ENCODE measurements at places on chromosomes 2 and 18. TPM values are rescaled to one million over a fixed set of nuclear protein-coding genes. Genes with fewer than 3 reads are reported as not detected.

GRCh38 chr2:158197940-158198339 is 96.3 kb downstream of the UPP2 start:
- peak; percentile 30 for DNase-seq
- no peaks in the 10 kb centered on the region for H3K36me3 ChIP-seq
- H3K4me3 ChIP-seq = no peak overlapping the region
- no peaks in the 10 kb centered on the region for H3K4me1 ChIP-seq

- H3K27me3 ChIP-seq = no peaks in the 10 kb centered on the region
- H3K27ac ChIP-seq = no peak overlapping the region
- DNase-seq = no peak
- H3K4me3 ChIP-seq = no peak overlapping the region
Observed at GRCh38 chr2:88117973-88118372, 9.9 kb downstream of the FABP1 start.

- no peaks in the 10 kb centered on the region for H3K4me1 ChIP-seq
- H3K36me3 ChIP-seq = no peaks in the 10 kb centered on the region
- no peaks in the 10 kb centered on the region for H3K27me3 ChIP-seq
Observed at GRCh38 chr2:207483477-207483876, 46.3 kb upstream of the CREB1 start.

DNA sequence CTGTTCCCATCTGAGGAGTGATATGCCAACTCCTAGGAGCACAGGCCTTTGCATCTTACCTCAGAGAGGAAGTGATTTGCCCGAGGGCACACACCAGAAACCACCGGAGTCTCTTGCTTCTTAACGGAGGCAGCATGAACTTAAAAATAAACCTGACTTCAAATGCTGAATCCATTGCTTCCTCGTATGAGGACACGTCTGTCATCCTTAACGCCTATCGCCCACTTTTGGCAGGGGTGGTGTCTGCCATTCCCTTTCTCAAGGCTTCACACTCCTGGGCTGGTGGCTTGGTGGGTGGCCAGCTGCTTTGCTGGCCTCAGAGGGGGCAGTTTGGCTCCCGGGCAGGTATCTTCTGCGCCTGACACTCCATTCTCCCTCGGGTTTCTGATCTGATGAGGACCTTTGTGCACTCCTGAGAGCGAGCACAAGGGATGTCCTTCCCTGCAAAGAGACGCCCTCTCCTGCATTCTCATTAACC is 1.1 kb upstream of the PREB start:
- H3K27me3 ChIP-seq = no peaks in the 10 kb centered on the region
- peaks cover 12% of the 10 kb centered on the region for H3K4me1 ChIP-seq
- no peak overlapping the region for H3K4me3 ChIP-seq
- no peak for DNase-seq
- H3K36me3 ChIP-seq = no peaks in the 10 kb centered on the region
- H3K27ac ChIP-seq = no peak overlapping the region

GRCh38 chr2:9032121-9032520 is 28.6 kb upstream of the MBOAT2 start:
- no peak for DNase-seq
- no peaks in the 10 kb centered on the region for H3K27me3 ChIP-seq
- no peak overlapping the region for H3K27ac ChIP-seq
- no peaks in the 10 kb centered on the region for H3K36me3 ChIP-seq
- H3K4me1 ChIP-seq = no peaks in the 10 kb centered on the region

DNA sequence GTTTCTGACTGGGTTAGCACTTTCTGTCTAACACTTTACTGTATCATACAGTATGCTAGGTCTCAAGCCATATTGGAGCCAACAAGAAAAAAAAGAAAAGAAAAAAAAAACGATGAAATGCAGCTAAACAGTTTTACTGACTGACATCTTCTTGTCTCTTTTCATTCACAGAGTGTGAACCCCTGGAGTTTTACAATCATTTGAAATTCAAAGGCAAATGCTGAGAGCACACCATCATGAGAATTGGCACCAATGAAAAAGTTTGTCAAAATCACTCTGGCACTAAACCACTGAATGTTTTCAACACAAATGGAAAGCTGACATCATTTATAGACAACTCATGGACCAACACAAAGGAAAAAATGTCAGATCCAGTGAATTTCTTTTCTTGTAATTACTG is 513.3 kb downstream of the LRRTM4 start:
- H3K4me3 ChIP-seq = no peak overlapping the region
- H3K27ac ChIP-seq = no peak overlapping the region
- H3K36me3 ChIP-seq = no peaks in the 10 kb centered on the region
- no peaks in the 10 kb centered on the region for H3K4me1 ChIP-seq
- no peaks in the 10 kb centered on the region for H3K27me3 ChIP-seq
- no peak for DNase-seq

GRCh38 chr2:241639385-241639784 is 1.9 kb downstream of the ATG4B start:
- H3K4me3 ChIP-seq = no peak overlapping the region
- H3K4me1 ChIP-seq = peaks cover 13% of the 10 kb centered on the region
- H3K27ac ChIP-seq = no peak overlapping the region

GRCh38 chr2:109057686-109058085 is 68.7 kb upstream of the EDAR start:
- H3K36me3 ChIP-seq = no peaks in the 10 kb centered on the region
- H3K4me1 ChIP-seq = no peaks in the 10 kb centered on the region
- no peak overlapping the region for H3K4me3 ChIP-seq
- no peak overlapping the region for H3K27ac ChIP-seq
- DNase-seq = no peak

DNA sequence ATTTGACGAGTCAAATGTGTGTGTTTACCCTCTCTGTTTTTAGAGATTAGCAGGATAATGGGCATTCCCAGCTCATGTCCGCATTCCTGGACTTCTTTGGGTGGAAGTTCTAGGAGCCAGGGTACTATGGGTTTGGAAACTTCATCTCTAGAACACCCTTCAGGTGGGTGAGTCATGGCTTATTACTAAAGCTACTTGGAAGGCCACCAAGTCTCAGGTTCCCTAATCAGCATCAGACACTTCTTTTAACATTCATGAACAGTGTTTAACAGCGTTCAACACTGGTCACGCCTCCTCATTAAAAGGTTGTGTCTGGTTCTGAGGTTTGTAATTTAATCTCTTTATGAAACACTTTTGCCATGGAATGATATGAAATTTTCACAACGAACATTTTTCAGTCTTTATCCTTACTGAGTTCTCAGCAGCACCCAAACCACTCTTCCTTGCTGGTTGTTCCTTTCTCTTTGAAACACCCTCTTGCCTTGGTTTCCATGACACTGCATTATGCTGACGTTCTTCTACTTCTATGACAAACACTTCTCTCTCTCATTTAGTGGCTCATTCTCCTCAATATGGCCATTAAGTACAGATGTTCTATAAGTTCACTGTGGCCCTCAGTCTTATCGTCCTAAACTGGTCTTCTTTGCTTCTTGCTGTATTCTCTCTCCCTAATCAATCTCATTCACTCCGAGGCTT is 49.3 kb downstream of the MMADHC start:
- H3K4me3 ChIP-seq = no peak overlapping the region
- H3K27me3 ChIP-seq = no peaks in the 10 kb centered on the region
- no peak overlapping the region for H3K27ac ChIP-seq

DNA sequence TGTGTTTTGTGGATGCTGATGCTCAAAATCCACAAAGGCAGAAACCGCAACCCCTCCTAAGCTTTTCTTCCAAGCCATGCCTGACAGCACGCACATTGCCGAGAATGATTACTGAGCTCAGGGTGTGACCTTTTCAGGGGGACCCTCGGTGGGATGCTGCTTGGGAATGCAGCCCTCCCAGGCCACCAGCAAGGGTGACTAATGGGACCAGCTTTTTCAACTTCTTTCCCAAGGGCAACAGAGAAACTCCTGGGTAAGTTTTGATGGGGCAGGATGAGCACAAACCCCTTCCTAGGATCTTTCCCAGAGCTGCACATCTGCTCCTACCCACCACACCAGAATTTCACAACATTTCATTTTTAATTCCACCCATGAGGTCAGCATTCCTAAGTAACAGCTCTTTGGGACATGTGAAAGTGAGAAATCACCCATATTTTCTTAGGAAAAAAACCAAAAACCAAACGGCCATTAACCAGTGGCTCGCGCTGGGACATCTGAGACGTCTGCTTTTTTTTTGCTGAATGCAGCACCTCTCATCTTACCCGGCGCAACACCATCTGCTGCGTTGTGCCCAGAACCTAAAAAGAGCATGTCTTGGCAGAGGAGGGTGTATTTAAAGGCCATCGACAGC is 119.0 kb downstream of the ARL4C start:
- no peak overlapping the region for H3K4me3 ChIP-seq
- no peak for DNase-seq
- H3K27me3 ChIP-seq = no peaks in the 10 kb centered on the region
- H3K27ac ChIP-seq = no peak overlapping the region
- no peaks in the 10 kb centered on the region for H3K36me3 ChIP-seq
- no peaks in the 10 kb centered on the region for H3K4me1 ChIP-seq

DNA sequence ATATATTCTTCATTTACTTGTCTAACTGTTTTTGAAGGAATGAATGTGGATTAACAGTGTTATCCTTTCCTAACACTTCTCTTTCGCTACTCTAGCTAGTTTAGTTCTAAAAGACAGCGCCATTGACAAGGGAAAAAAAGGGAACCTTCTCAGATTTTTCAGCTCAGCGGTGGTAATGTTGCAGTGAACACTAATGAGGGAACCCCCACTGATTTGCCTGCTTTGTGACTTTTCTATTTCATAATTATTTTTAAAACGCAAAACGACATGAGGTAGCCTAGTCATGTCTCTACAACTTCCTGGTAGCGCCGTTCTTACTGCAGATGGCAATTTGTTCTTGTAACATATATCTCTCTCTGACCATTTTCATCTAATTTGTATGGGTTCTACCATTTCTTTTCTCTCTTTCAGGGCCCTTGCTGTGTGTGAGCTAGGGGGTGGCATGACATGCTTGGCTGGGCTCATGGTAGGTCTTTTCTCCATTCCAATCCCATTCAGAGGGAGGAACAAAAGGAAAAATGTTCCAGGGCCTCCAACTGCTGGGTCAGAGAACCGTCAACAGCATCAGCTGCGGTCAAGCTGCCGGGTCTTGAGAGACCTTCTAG is 235.5 kb upstream of the SIX3 start:
- no peak overlapping the region for H3K4me3 ChIP-seq
- no peaks in the 10 kb centered on the region for H3K36me3 ChIP-seq
- no peaks in the 10 kb centered on the region for H3K4me1 ChIP-seq
- no peaks in the 10 kb centered on the region for H3K27me3 ChIP-seq

- no peaks in the 10 kb centered on the region for H3K27me3 ChIP-seq
- no peaks in the 10 kb centered on the region for H3K36me3 ChIP-seq
- H3K4me1 ChIP-seq = no peaks in the 10 kb centered on the region
- peak within 1 kb of the TSS; percentile 40 for H3K4me3 ChIP-seq
- DNase-seq = no peak
Observed at GRCh38 chr2:197675246-197675645, at the start of gene RFTN2. Gene RFTN2 (minus strand): TSS chr2:197675587. CDS start chr2:197675458, 129 bp downstream.

- H3K27me3 ChIP-seq = no peaks in the 10 kb centered on the region
- no peaks in the 10 kb centered on the region for H3K4me1 ChIP-seq
- H3K36me3 ChIP-seq = no peaks in the 10 kb centered on the region
Observed at GRCh38 chr2:171879865-171880264, 14.2 kb downstream of the SLC25A12 start.

GRCh38 chr2:191108331-191108730 is 42.5 kb downstream of the STAT4 start:
- no peak for DNase-seq
- H3K4me3 ChIP-seq = no peak overlapping the region
- no peaks in the 10 kb centered on the region for H3K36me3 ChIP-seq

DNA sequence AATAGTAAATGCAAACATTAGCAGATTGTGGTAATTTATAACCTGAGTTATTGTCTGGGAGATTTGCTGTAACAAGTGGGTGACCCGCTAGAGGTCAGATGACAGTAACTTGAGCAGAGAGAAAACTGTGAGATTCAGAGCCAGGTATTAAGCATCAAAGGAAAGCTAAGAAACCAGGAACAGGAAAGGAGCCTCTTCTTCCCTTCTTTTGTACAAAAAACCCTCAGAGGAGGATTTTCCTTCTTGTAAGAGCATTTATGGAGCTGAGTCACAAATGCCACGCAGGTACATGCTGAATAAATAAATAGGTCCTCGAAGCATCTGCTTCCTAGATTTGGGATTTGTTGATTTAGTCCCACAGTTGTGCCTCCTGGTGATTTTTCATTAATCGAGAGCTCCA is 146.5 kb downstream of the SH3BP4 start:
- H3K27me3 ChIP-seq = no peaks in the 10 kb centered on the region
- H3K4me1 ChIP-seq = no peaks in the 10 kb centered on the region
- no peaks in the 10 kb centered on the region for H3K36me3 ChIP-seq
- DNase-seq = no peak
- H3K27ac ChIP-seq = no peak overlapping the region
- H3K4me3 ChIP-seq = no peak overlapping the region

GRCh38 chr2:57936216-57936615 is 110.4 kb upstream of the VRK2 start:
- H3K4me3 ChIP-seq = no peak overlapping the region
- H3K27ac ChIP-seq = no peak overlapping the region
- no peaks in the 10 kb centered on the region for H3K36me3 ChIP-seq
- H3K27me3 ChIP-seq = no peaks in the 10 kb centered on the region

GRCh38 chr2:221822416-221822815 is 250.3 kb upstream of the EPHA4 start:
- no peak overlapping the region for H3K4me3 ChIP-seq
- DNase-seq = no peak
- no peaks in the 10 kb centered on the region for H3K4me1 ChIP-seq
- H3K27ac ChIP-seq = no peak overlapping the region

- DNase-seq = no peak
- no peaks in the 10 kb centered on the region for H3K4me1 ChIP-seq
- H3K27ac ChIP-seq = no peak overlapping the region
- H3K36me3 ChIP-seq = no peaks in the 10 kb centered on the region
- H3K4me3 ChIP-seq = no peak overlapping the region
- no peaks in the 10 kb centered on the region for H3K27me3 ChIP-seq
Observed at GRCh38 chr2:214800180-214800579, 9.3 kb downstream of the BARD1 start.

GRCh38 chr2:66594001-66594400 is 159.1 kb downstream of the MEIS1 start:
- DNase-seq = no peak
- no peaks in the 10 kb centered on the region for H3K36me3 ChIP-seq
- no peak overlapping the region for H3K27ac ChIP-seq
- H3K4me3 ChIP-seq = no peak overlapping the region

Gene IL1RL2
- 1.3 TPM for total RNA-seq

DNA sequence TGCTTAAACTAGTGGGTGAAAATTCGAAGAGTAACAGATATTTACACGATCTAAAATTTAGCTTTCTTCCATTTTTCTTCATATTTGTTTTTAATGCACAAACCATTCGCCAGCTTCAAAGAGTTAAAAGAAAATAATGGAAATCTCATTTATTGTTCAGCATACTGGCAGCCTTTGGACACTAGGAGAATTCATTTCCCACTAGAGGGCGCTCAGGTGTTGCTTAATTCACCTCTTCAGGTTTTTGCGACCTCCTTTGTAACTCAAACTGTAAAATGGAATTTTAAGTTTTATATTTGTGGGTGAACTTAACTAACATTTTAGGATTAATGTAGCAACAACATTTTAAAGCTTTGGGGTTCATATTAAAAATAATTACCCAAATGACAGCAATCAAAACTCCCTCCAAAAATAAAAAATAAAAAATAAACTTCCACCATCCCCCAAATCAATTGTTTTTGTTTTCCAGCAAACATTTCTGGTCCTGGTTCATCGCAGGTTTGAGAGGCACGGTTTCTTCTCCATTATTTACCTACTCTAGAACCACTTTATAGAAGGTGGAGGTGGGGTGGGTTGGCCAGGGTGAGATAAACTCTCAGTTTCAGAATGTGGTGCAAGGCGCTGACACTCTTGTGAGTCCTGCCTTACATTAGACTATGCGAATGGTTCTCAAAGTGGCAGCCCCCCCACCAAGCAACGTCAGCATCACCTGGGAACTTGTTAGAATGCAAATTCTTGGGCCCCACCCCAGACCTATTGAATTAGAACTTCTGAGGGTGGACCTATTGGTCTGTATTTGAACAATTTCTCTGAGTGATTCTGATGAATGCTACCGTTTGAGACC is 24.7 kb upstream of the PNPT1 start:
- H3K4me3 ChIP-seq = no peak overlapping the region
- no peaks in the 10 kb centered on the region for H3K4me1 ChIP-seq
- no peaks in the 10 kb centered on the region for H3K36me3 ChIP-seq
- H3K27ac ChIP-seq = no peak overlapping the region
- no peaks in the 10 kb centered on the region for H3K27me3 ChIP-seq

Data from uterus (tissue), 4 donors.